Endodermal cell (in vitro differentiated cells): ENCODE measurements at places on chromosomes 7 and 10. TPM values are rescaled to one million over a fixed set of nuclear protein-coding genes. Genes with fewer than 3 reads are reported as not detected.
A peak's percentile ranks its signal among the peaks of the same experiment; 100 is the strongest.

The PTPRZ1 gene
- 57.4 and 59.8 TPM in 2 replicates for total RNA-seq

The CDK13 gene
- total RNA-seq = 57.1 and 60.8 TPM in 2 replicates

DNA sequence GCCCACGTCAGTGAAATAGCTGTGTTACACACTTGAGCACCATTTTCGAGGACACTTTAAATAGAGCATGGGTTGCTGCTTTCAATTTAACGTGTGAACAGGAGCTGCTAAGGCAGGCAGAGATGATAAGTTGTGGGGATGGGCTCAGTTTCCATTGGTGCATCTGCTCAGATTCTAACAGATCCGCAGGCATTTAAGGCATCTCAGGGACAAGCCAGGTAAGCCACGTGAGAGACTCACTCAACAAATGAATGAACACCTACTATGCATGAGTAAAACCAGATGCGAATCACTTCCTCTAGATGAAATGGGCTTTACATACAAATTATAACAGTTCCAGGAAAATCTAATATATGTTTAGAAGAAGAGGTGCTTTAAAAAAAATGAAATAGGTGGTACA lies 34.6 kb downstream of the PLXNA4 start:
- DNase-seq = peak; percentile 52

DNA sequence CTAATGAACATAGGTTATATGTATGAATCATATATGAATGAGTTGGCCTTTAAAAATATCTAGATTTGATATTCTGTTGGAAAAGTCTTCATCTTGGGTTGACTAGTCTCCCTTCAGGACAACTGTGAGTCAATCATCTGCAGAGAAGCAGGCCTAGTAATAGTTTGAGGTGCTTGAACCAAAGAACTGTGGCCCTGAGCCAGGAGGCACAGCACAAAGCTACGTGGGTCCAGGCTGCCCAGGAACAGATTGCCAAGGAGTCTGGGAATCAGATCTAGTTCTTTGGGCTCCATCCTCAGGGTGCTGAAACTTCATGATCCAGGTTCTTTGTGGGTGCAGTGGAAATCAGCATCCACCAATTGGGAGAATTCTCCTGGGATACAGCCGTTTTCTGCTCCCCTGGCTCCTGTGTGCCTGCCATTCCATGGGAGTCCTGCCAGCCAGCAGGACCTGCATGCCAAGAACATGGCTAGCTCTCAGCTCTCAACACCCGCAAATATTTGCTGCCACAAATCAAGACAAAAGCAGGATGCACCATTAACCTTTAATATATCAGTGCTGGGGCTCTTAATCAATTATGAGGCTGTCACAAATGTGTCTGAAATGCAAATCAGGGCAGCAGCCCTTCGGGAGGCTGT lies 709.0 kb downstream of the GRID1 start:
- no peak for DNase-seq

DNA sequence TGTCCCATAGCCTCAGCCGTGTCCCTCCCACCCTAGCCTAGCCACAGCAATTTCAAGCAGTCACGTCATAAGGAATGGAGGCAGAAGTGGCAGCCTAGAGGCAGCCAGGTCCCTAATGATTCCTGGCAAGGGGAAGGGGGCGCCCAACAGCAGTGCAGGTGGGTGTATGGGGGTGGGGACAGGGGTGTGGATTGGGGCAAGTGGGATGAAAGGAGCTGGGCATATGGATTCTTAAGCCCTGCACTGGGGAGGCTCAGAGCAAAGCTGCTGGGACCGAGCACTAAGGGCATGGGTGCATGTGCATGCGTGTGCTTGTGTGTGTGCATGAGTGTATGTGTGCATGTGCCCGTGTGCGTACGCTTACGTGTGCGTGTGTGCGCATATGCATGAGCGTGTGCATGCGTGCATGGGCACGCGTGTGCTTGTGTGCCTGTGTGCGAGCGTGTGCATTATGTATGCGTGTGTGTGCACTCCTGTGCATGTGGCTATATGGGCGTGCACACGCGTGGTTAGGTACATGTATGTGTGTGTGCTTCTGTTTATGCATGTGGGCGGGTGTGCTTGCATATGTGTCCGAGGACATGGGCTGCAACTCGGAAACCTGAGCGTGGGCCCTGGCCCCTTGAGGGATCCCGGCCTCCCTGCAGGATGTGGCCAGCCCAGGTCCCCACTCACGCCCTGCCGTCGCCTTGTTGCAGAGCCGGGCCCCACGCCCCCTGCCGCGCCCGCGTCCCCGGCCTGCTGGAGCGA lies 34.1 kb downstream of the SH2B2 start:
- DNase-seq = no peak

- no peak for DNase-seq
These were observed 25.2 kb downstream of the ASZ1 start for GRCh38 chr7:117402109-117402508.

GRCh38 chr7:22093001-22093400 lies 147.3 kb upstream of the CDCA7L start:
- DNase-seq = no peak
